ENCODE measurements at places on chromosomes 5 and 9.

DNA sequence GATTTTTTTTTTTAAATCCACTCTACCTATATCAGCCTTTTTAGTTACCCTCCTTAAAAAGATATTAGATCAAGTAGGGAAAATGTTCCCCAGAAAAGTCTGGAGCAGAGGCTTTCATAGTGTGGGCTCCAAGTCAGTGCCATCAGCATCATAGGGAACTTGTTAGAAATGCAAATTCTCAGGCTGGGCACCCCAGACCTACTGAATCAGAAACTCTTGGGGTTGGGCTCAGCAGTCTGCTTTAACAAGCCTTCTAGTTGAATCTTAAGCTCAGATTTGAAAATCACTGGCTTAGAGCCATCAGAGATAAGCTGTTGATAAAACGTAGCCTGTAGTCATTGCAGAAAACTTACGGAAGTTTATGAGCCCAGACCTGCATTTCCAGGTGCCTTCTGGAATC is 140.1 kb downstream of the TMEM38B start:
- DNase-seq: no peak

- no peak for DNase-seq
These were observed 57.8 kb upstream of the RAI14 start for GRCh38 chr5:34598177-34598794.

- no peak for DNase-seq
These were observed 15.8 kb downstream of the NEK6 start for GRCh38 chr9:124273427-124274160.

DNA sequence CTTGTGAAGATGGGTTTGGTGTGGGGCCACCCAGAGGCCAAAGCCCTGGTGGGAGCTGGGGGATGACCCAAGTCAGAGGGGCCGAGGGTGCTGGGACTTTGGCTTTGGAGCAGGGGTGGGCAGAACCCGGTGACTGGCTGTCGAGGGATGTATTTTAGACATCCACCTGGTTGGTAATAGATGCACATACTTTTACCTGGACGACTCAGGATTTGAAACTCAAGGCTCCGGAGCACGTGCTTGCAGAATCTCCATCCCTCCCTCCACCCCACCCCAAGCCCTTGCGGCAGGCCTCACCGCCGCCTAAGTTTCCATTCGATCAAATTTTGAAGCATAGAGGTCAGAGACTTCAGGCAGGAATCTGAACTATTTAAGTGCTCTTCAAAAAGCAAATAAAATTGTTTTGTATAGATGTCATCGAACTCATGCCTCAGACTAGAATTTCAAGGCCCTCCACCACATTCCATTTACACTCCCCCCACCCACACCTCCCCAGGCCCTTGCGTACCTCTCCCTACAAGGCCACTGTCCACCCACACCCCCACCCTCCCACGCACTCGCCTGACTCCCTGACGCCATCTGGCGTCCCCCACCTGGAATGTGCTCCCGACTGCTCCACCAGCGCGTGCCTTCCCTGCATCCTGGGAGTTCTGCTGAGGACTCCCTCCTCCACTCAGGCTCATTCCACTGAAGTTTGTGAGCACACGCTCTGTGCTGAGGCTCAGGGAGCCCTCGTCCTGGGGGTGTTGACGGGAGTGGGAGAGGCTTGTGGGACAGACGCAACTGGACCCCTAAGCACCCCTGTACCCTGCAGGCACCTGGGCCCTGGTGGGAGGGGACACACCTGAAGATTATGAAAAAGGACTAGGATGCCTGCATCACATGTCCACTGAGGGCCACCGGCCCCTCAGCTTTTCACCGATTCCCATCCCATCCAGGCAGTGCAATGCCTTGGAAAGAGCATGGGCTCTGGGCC is 56.4 kb upstream of the RPL26L1 start:
- no peak for DNase-seq

- no peak for DNase-seq
These were observed 8.7 kb downstream of the SHROOM1 start for GRCh38 chr5:132821791-132822190.

GRCh38 chr5:35778259-35778769 is 78.4 kb upstream of the IL7R start:
- no peak for DNase-seq

DNA sequence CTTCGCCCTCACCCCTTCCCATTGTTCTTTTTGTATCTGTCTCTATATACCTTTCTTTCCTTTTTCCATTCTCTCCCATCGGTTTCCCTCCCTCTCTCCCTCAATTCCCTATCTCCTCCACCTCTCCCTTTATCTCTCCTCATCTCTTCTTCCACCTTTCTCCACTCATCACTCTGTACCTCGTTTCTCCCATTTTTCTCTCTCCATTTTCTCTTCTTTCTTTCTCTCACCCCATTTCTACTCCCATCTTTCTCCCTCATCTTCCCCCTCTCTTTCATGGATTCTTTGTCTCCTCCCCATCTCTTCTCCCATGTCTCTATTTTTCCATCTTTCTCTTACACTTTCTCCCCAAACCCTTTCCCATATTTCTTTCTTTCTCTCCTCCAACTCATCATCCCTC is 385.9 kb upstream of the CLINT1 start:
- DNase-seq: no peak

DNA sequence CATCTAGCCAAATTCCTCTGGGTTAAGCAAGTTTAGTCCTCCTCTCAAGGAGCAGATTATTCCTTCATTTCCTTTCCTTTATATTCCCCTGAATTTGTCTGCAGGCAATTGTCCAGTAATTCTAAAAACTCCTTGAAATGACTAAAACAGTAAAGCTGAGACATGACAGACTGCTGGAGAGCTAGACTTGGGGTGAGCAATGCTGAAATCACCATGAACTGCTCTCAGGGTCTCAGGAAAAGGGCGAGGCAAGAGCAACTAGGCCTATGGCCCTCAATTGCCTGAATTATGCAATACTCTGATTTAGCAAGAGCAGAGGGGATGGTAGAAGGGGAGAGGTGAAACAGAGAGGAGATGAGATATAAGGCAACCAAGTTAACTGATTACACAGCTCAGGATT is 172.9 kb upstream of the NREP start:
- DNase-seq: peak; percentile 50

DNA sequence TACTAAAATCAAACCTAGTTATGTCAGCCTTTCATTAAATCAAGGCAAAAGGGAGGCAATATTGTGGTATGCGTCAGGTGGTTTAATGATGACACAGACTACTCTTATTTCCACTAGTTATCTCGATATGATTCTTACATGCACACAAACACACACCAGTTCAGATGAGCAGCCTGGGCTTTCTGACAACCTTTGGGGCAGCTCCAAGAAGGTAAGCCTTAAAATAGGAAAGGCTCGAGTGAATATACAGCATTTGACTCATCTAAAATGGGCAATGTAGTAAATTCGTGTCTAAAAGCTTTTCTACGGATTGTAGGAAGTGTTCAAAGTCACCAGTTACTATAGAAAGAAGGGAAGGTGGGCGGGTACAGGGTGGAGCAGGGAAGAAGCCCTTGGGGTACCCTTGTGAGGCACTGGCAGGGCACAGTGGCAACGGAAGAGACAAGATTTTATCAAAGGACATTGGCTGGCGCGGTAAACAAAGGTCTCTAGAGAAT is 1.9 kb downstream of the ANKH start:
- no peak for DNase-seq

GRCh38 chr5:172115541-172115982 is 72.5 kb downstream of the STK10 start:
- peak; percentile 67 for DNase-seq

DNA sequence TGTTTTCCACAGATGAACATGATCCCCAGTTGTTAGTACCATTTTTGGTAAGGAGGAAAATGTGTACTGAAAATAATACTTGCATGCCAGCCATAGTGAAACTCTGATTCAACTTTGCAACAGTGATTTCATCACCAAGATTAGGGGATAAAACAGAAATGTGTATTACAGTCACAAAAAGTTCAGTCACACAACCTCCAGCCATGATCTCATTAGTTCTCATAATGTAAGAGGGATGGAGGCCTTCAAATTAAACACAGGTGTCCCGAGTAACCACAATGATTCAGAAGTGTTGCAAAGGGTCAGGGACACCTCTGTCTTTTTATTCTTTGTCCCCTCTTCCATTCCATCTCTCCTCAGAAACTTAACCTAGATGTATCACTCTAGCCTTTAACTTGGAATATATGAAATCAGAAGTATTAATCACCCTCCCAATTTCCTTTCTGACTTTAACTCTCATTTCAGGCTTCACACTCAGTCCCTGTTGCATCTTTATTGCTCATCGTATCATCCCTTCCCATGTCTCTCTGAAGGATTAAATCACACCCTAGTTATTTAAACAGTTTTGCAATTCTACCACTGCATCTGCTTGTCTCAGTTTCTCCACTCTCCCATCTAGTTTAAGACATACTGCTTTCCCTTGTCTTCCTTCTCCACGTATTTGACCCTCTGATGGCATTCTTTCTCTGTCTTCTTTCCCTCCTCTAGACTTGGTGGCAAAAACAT is 291.2 kb downstream of the ADAMTS6 start:
- no peak for DNase-seq

- no peak for DNase-seq
These were observed 39.5 kb downstream of the ADAMTS12 start for GRCh38 chr5:33852319-33852718.

- DNase-seq: no peak
These were observed 85.5 kb downstream of the TEX10 start for GRCh38 chr9:100267211-100267610.

DNA sequence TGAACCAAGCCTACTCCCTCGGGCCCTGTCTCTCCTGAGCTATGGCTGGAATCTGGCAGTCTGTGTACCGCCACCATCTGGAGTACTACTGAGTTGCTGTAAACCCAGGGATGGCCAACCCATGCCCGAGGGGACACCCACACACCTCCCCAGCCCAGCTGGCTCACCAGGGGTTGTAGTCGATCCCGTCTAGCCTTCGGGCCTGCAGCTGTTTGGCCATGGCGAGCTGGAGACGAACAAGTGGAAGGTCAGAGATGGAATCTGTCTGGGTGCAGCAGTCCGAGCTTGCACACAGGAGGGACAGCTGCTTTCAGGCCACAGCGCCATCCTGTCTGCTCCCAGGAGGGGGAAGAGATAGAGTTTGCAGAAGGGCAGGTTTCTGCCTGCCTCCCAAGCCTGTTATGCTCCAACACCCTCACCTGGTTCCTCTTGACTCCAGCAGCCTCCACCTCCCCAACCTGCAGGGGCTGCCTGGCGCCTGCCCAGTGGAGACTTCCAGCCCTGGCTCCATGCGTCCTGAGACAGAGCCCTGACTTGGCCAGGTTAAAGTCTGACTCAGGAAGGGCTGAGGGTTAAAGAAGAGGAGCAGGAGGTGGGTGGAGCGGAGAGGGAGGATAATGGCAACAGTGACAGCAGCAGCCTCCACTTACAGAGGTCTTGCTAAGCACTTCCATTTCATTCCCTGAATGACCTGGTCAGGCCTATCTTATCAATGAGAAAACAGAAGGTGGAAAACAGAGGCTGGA is 15.8 kb upstream of the SPOUT1 start:
- no peak for DNase-seq

DNA sequence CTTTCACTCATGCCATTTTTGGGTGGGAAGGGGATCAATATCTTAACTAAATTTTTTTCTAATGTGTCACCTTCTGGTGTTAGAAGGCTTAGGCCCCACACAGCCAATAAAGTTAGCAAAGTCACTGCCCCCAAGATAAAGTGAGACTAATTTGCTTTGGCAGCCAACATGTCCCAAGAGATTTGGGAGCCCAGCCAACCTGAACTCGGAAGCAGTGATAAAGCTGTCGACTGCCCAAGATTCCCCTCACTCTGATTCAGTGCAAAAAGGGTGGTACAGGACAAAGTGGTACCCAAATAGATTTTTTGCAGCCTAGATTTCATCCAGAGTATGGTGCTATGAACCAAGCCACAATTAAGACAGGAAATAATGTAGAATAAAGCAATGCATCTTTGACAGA is 572.5 kb upstream of the ARRDC3 start:
- no peak for DNase-seq

DNA sequence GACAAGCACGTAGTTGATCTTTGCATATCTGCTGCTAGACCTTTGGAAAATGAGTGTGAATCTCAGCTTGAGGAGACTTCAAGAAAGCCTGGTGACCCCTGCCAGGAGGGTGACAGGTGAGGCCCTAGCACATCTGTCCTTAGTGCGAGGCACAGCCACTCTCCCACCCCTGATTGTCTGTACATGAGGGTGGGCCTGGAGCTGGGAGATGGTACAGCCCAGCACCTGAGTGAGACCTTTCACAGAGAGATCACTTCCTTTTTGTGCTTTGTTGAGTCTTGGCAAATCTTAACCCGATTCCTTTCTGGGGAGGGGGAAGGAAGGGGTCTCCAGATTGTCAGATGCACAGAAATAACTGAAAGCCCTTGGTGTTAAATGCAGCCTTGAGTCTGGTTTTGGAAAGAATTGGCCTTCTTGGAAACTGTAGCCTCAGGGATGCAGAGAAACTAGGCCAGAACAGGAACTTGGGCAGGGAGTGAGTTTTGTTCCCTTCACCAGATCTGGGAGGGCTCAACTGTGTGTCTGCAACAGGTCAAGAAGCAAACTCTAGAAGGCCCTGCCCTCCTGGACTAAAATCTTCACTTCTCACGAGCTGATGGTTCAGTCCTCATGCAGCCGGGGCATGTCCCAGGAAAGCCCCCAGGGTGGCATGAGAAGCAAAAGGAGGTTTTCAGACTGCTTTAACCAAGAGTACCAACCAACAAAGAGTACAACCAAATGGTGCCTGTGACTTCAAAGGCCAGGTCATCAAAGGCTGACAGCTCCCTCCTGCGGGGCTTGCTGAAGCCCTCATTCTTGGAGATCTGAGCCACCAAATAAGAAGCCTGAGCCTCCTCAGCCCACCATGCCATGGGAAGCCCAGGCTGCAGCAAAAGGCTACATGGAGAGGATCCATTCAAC is 20.8 kb upstream of the SEMA4D start:
- peak; percentile 33 for DNase-seq

DNA sequence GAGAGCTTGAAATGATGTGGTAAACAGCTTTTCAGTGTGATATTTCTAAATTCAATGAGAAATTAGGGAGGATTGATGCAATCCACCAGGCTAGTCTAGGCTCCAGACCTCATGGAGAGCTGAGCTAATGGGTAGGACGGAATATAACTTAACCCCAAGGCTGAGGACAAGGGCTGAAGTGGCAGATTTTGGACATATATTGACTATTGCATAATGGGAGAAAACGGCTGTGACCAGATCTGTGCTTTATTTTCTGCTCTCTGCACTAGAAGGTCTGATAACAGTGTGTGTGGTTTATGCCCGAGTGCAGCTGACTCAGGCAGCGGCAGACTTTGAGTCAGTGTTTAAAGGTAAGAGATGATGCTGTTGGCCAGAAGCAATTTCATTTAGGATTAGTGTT is 70.6 kb downstream of the ACTBL2 start:
- DNase-seq: no peak

- no peak for DNase-seq
These were observed 261.9 kb upstream of the NREP start for GRCh38 chr5:112018846-112019245.

GRCh38 chr5:180640861-180641565 is 8.4 kb downstream of the FLT4 start:
- DNase-seq: no peak

DNA sequence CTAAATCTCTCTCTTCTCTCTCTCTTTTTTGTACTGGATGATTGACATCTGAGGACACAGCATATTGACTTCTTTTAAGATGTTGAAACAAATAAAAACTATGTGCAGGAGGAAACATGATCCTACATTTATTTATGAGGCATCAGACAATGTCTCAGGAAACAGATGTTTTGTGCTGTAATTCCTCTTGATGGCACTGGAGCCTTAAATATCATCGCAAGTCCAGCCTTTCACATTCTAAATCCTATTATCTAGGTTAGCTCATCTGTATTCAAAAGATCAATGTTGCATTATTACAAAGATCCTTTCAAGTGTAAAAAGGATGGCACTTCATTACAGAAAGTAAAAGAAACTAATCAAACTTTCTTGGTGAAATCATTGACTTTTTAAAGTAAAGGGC is 63.9 kb downstream of the MAT2B start:
- no peak for DNase-seq
